ENCODE measurements at places on chromosomes 12 and 14.

- no peak for DNase-seq
Observed at GRCh38 chr12:5904441-5904840, 40.6 kb downstream of the ANO2 start.

- DNase-seq: no peak
Observed at GRCh38 chr12:123099560-123100192, 51.2 kb downstream of the PITPNM2 start.

DNA sequence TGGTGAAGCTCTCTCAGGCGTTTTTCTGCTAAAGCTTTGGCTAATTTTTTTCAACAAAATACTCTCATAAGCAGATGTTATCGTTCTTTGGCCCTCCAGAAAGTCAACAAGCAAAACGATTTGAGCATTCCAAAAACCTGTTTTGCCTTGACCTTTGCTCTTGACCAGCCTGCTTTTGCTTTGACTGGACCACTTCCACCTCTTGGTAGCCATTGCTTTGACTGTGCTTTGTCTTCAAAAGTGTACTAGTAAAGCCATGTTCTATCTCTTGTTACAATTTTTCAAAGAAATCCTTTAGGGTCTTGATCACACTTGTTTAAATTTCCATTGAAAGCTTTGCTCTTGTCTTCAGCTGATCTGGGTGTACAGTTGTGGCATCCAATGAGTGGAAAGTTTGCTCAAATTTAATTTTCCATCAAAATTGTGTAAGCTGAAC, 10.7 kb upstream of the ARID4A start:
- no peak for DNase-seq

- no peak for DNase-seq
Observed at GRCh38 chr12:28223858-28224257, 33.6 kb downstream of the CCDC91 start.

- no peak for DNase-seq
Observed at GRCh38 chr14:77003960-77004710, 24.4 kb downstream of the IRF2BPL start.

GRCh38 chr14:77212097-77212870, 30.7 kb downstream of the TMEM63C start:
- DNase-seq: no peak

- no peak for DNase-seq
Observed at GRCh38 chr12:71981149-71981548, 42.5 kb downstream of the TPH2 start.

- DNase-seq: no peak
Observed at GRCh38 chr12:89619764-89620163, 88.9 kb downstream of the ATP2B1 start.

DNA sequence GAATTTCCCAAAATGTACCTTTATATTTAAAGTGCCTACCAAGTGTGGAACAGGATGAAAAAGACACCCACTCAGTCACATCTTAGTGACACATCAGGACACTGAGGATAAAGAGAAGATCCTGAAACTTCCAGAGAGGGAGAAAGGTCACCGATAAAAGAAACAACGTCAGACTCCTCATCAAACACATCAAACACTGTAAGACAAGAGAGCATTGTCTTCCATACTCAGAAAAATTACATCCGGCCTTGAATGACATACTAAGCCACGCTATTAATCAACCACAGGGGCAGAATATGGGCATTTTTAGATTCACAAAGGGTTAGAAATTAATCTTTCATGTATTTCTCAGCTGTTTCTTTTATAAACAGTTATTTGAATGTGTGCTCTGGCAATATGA, 490.3 kb downstream of the APAF1 start:
- no peak for DNase-seq

DNA sequence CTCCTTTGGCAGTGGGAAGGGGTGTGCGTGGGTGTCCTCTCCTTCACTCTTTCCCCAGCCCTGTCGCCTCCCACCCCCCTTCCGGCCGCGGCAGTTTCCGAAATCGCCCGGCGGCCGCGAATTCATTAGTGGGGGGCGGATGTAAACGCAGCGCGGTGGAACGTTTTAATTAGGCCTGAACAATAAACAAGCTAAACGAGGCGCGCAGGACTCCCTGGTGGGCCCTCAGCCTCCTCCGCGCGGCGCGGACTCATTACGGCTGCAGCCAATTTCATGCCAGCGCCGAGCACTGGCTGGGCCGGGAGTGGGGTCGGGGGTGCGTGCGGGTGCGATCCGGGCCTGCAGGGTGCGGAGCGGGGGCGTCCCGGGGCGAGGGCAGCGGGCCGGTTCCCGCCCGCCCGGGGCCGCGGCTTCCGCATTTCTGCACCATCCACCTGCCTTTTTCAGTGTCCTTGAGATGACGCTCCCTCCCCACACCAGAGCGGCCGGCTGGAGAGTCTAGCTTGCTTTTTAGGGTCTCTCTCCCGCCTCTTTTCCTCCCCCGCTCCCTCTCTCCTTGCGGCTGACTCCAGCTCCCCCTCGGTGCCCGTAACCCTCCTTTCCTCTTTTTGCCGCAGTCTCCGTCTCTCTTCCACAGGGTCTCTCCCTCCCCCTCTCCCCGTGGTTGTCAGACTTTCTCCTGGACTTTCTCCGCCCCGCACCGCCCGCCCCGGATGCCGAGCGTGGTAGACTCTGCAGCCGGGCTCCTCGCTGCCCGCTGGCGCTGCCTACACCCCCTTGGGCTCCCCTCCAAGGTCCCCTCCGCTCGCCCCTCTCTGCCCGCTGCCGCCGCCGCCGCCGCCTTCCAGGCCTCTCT, at the start of gene CISTR:
CISTR (minus strand) TSS at position 644 of the 856 bp plus-strand sequence.
- peak; percentile 27 for DNase-seq

DNA sequence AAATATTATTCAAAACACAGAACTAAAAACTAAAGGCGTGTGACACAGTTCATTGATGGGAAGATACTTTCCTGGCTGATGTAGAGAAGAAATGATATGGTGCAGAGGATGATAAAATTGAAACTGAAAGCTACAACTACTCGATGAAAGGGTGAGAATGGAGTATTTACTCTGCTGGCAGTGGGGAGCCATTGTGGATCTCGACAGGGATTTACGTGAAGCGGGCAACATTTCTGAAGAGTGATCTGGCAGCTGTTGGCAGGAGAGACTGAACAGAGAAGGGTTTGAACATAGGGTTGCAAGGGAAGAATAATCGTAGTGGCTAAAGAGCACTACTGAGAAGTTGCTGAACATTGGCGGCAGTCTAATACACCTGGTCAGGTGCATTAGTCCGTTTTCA, 464.9 kb downstream of the PDZRN4 start:
- DNase-seq: no peak

- no peak for DNase-seq
Observed at GRCh38 chr12:107478881-107479280, 206.7 kb upstream of the PWP1 start.

- DNase-seq: no peak
Observed at GRCh38 chr12:95470300-95470699, 3.7 kb upstream of the METAP2 start.

GRCh38 chr12:48118284-48118871, 786 bp upstream of the PFKM start:
- DNase-seq: no peak

DNA sequence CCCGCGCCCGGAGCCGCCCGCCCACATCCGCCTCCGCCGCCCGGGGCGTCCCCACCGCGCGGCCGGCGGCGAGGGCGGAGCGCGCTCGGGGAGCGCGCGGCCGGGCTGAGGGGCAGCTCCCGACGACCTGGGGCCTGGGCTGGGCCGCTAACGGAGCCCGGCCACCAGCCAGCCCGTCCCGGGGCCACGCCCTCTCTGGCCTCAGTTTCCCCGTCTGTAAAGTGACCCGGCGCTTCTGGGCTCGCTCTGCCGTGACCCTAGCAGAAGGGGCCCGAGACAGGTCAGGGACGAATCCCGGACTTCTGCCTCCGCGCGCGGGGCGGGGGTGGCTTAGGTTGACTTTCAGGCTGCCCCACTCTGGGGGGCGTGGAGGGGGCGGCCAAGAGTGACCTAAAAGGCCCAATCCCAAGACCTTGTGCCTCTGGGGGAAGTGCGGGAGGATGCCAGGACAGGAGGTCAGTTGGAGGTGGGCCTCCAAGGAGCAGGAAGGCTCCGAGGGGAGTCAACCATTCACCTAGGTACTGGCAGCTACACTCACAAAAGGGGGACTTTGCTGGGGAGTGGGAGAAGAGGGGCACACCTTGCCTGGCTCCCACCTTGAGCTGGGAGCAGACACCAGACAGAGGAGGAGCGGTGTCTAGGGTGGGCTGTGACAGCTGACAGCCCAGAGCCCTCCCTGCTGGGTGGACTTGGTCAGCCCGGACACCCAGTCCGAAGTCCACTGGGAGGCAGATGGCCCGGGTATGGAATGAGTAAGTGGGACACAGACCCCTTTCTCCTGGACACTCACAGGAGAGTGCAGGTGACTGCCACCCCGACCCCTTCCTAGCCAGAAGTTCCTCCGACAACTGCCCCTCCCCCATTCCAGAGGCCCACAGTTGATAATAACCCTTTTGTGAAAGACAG, 486 bp upstream of the AKT1 start:
- DNase-seq: peak; percentile 61

GRCh38 chr14:74309125-74310022, 6.6 kb upstream of the ABCD4 start:
- DNase-seq: no peak

DNA sequence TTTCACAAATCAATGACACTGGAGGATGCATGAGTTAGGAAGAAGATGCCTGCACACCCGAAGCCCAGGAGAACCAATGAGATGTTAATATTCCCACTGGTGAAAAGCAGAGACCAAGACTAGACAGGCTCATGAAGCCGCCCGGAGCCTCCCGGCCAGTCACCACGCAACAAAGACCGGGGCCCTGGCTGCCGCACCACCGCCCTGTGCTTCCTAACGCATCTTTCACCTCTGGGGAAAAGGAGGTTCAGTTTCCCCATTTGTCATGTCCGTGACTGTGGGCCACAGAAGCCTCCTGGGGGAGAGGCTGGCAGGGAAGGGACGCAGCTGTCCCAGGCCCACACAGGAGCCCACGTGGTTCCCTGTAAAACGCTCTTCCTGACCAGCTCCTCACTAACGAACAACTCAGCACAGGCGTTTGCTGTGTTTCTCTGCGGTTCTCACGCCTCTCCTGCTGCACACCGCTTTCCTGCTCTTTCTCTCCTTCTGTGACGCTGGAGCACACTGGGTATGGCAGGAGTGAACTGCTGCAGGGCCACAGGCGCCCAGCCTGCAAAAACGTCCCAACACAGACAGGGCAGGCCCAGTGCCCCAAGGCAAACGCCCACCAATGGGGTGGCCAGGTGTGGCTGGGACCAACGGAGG, 10.8 kb downstream of the RIMBP2 start:
- no peak for DNase-seq

GRCh38 chr12:54840244-54840865, 14.0 kb upstream of the MUCL1 start:
- no peak for DNase-seq

DNA sequence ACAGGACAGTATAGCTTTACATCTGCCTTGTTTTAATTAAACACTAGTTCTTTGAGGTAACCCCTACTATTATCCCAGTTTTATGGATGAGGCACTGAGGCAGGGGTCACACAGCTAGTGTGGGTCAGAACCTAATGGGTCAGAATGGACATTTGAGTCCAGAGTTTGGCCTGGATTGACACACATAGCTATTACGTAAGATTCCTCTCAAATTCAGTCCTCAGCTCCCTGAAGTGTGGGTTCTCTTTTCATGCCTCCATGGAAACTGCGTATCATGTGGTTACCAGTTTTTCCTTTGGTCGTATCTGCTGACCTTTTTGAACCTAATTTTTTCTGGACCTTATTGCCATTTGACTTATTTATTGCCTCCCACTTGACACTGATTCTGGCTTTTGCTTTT, 40.4 kb downstream of the PSEN1 start:
- no peak for DNase-seq

DNA sequence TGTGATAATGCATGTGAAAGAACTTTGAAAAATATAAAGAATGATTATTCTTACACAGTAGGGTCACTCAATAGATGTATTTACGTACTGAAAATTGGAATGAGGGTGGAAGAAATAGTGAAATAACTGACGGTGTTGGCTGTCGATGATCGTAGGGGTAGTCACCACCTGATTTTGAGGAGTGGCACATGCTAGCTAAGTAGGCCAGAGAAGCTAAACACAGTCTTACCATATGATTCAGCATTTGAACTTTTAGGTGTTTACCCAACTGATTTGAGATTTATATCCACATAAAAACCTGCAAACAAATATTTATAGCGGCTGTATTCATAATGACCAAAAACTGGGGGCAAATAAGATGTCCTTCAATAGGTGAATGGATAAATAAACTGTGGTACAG, 47.6 kb upstream of the HIF1A start:
- no peak for DNase-seq

GRCh38 chr12:62288328-62288727, 28.1 kb downstream of the USP15 start:
- DNase-seq: no peak

GRCh38 chr12:63045020-63045860, 105.8 kb downstream of the AVPR1A start:
- no peak for DNase-seq

DNA sequence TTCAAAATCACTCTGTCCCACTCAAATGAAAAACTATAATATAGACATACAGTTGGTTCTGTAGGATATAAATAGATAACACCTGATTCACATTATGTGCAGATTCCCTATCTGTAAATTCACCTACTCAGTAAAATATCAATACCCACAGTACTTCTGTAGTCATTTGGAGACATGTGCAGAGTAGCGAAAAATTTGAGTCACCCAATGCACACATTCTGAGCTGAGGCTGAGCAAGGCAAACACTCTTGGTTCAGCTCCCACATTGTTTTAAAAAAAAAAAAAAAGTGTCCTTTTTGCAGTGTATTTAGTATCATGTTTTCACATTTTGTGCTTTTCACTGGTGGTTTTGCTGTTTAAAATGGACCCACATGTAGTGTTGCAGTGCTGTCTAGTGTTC, 27.3 kb upstream of the BBS10 start:
- DNase-seq: no peak

DNA sequence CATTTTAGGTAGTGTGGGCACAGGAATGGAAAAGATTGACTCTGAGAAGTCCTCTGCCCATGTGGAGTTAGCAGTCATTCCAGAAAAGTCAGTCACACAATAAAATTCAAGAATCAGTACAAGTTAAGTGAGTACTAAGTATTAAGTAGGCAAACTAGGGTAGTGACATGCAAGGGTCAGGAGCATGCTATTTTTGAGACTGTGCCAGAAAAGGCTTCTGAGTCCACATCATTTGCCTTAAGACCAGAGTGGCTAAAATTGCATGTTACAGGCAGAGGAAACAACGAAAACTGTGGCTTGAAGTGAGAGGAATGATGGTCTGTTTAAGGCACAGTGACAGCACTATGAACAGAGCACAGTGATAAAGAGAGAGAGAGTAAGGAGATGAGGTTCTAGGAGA, 108.9 kb downstream of the SLC6A15 start:
- DNase-seq: no peak

- no peak for DNase-seq
Observed at GRCh38 chr12:4388032-4388431, 8.5 kb upstream of the FGF23 start.

DNA sequence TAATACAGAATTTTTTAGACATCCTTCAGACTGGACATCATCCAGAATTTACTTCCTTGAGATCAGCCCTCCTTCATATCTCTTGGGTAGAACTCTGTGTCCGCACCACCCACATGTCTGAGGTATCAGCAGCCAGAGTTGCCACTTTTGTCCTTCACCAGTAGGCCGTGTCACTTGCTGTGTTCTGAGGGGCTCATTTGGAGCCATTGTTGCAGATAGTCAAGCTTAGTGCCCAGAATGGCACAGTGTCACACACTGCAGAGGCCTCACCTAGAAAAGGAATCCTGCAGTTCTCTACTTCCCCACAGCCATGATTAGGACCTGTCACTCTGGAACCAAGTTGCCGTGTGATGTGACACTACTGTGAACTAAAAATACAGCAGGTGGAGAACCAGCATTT, 36.9 kb upstream of the KCNK13 start:
- DNase-seq: no peak
